ENCODE measurements at places on chromosomes 5 and 9.

GRCh38 chr5:181190711-181191525 is 14.1 kb downstream of the TRIM7 start:
- DNase-seq = no peak

DNA sequence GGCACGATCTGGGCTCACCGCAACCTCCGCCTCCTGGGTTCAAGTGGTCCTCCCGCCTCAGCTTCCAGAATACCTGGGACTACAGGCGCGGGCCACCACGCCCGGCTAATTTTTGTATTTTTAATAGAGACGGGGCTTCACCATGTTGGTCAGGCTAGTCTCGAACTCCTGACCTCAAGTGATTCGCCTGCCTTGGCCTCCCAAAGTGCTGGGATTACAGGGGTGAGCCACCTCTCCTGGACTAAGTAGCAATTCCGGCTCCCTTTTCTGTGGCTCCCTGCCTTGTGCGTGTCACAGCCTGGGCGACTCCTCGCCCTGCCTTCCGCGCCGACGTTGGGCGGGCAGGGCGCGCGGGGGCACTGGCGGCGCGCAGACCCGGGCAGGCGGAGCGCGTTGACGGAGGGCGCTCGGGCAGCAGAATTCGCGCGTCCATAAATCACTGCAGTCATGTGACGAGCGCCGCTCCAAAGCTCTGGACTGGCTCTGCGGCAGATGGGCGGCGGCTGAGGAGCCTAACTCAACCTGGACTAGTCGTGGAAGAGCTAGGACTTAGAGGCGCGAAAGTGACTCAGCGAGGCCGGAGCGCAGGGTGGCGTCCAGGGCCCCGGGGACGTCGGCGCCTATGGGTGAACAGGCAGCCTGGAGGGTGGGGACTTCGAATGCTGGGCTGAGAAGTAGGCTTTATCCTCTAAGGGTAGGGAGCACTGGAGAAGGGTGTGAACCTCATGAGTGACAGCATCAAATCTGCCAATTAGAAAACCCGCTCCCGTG is 1.4 kb upstream of the CIZ1 start:
- no peak for DNase-seq

- no peak for DNase-seq
Observed at GRCh38 chr9:122930541-122931225, 629 bp downstream of the ZBTB26 start.

- DNase-seq = no peak
Observed at GRCh38 chr9:87447547-87448432, 49.9 kb upstream of the DAPK1 start.

- DNase-seq = no peak
Observed at GRCh38 chr5:79508354-79508753, 5.6 kb downstream of the HOMER1 start.

GRCh38 chr9:81032030-81032572 is 657.2 kb downstream of the TLE1 start:
- DNase-seq = peak; percentile 58

DNA sequence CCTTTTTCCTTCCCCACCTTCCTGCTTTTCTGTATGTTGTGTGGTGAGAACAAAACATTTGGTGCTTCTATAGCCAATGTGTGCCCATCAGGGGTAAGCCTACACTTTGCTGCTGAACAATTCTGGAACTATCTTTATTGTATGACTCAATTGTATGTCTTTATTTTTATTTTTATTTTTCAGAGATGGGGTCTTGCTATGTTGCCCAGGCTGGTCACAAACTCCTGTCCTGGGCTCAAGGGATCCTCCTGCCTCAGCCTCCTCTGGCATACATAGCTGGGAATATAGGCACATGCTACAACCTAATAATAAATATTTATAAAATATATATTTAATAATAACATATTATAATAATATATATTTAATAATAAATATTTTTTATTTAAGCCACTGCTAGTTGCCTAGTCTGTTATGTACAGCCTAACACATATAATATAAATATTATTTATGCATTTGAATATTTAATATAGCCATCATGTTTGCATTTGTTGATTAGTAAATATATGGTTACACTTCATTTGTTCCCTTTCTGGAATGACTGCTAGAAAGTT is 11.8 kb upstream of the DMXL1 start:
- DNase-seq = no peak

- DNase-seq = no peak
Observed at GRCh38 chr5:102855681-102856388, 100.7 kb downstream of the PAM start.

- DNase-seq = no peak
Observed at GRCh38 chr5:143454936-143455516, 51.5 kb upstream of the NR3C1 start.

DNA sequence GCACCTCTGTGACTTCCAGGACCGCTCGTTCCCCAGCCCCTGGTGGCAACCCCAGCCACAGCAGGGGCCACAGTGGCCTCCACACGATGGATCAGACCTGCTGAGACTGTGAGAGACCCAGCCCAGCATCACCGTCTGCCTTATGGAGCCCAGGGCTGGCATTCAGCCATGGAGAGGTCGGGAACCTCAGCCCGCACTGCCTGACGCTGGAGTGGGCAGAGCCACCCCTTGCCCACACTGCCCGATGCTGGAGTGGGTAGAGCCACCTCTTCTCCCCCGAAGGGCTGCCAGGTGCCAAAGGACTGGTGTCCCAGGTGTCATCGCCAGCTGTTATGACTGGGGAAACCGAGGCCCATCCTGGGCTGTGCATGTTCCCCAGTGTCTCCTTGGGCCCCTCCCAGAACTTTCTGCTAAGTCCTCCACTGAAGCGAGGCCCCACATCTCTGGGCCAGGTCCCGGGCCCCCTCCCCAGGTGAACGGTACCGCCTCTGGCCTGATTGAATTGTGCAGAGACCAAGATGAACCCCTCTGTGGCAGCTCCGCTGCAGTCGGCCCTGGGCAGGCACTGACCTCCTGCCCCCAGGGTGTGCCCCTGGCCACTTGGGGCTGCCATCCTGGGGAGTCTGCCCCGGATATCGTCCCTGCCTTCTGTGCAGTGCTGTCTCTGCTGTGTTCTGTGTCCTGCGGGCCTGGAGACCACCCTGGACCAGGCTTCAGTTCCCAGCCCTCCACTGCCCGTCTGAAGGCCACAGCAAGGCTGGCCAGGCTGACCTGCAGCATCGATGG is 137.1 kb downstream of the ADAMTS2 start:
- no peak for DNase-seq

DNA sequence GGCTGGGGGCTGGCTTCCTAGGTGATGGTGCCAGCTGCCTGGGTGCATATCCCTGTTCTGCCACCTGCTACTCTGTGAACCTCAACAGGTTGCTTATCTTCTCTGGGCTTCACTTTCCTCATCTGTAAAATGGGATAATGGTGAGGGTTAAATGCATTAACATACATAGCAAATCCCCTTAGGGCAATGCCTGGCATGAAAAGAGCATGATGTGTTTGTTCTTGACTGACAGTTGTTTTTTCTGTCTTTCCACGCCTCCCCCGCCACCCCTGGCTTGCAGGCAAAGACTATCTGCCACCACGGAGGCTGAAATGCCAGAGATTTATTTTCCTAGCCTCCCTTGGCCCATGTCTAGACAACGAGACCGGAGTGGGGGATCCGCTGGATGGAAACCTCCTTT is 280.5 kb downstream of the NSG2 start:
- DNase-seq = no peak

GRCh38 chr9:36903541-36904435 is 130.3 kb downstream of the PAX5 start:
- DNase-seq = no peak

DNA sequence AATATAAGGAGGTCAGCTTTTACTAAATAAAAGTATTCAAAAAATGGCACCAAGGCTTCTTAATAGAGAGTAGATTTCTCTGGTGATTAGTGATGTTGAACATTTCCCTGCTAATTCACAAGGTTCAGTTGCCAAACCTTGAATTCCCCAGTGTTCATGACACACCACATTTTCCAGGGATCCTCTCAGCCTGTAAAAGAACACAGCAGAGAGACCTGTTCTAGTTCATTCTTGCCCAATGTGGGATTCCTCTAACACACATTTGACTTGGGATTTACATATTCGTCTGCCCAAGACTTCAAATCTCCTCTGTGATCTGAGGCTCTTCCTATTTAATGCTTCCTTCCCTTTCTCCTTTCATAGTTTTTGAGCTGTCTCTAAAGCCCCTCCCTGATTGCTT is 273.2 kb upstream of the CDH9 start:
- peak; percentile 7 for DNase-seq

GRCh38 chr5:172410662-172411483 is 43.5 kb downstream of the SH3PXD2B start:
- no peak for DNase-seq

DNA sequence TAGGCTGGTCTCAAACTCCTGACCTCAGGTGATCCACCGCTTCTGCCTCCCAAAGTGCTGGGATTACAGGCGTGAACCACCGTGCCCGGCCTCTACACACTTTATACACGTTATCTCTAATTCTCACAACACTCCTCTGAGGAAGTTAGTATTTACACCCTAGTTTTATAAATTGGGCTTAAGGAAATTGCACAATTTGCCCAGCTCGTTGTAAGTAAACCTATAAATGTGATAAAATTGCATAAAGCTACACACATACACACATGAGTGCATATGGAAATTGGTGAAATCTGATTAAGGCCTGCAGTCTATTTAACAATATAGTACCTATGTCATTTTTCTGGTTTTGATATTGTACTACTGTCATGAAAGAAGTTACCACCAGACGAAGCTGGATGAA is 4.4 kb upstream of the SLC4A9 start:
- DNase-seq = no peak

DNA sequence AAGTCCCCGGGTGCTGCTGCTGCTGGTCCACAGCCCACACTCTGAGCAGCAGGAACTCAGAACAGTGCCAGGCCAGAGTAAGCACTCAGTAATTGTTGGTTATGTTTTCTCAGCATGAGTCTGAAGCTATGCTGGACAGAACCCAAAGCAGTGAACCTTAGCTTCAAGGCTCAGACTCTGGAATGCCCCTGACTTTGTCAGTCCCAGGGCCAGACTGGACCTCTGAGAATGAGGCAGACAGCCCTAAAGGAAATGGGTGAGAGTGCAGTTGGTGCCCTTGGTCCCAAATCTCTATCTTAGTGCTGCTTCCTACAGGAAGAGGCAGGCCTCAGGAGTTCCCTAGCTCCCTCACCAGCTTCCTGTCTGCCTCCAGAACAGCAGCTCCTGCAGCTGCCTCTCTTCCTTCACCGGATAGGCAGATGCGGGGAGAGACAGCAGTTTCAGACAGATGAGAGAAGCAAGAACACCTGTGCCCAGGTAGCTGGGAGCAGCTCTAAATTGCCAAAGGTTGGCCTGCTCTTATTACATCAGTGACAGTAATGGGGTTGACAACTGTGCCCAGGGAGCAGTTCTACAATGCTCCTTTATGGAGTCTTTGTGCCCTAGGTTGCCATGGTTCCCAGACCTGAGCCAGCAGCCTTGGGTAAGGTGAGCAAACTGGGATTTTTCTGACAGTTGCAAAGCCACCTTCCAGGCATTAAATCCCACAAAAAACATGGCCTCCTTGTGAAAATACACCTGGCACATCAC is 82.2 kb upstream of the CXCL14 start:
- no peak for DNase-seq

DNA sequence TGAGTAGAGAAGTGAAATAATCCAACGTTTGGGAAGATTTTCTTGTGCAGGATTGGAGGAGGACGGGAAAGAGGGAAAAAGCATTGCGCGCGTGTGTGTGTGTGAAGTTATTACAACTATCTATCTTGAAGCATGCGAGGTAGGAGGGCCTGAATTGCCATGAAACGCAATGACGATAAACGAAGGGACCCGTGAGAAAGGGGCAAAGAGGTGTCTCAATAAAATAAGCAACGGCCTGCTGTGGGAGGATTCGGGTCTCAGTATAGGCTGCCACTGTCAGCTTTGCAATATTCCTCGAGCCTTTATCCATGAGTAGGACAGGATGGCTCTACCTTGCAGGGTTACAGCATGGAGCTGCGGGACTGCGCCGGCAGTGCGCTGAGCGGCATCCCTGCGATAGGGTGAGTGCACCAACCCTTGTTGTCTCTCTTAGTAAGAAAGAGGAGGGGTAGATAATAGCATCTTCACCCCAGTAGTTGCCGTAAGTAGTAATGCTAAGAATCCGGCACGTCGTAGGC is 631 bp upstream of the RCL1 start:
- no peak for DNase-seq

DNA sequence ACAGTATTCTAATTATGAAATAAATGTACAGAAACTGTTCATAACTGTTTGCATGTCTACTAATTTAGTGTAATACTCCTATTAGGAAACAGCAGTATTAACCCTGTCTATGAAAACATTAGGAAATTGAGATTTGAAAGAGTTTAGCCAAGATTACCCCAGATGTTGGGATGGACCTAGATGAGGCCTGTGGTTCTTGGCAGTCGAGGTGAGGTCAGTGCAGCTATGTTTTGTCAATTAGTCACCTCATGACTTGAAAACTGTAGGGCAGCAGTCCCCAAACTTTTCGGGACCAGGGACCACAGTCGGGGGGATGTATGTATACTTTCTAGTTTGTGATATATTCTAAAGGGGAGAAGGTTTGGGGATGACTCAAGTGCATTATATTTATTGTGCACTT is 4.7 kb downstream of the LNPEP start:
- DNase-seq = no peak

DNA sequence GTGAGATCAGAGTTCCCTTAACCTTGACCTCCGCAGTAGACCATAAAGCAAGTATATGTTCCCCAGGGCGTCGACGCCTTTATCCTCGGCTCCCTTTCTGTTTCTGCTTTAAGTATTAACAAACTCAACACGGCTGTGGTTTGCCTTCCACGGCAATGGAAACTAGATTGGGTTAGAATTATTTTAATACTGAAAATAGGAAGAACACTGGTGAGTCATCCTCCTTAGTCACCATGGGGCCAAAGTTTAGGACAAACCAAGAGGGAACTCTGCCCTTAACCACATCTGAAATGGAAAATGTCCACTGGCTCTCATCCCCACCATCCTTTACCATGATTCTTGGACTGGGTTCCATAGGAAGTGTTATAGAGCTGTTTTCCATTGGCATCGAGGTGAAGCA is 386.1 kb downstream of the ACTL7B start:
- no peak for DNase-seq

DNA sequence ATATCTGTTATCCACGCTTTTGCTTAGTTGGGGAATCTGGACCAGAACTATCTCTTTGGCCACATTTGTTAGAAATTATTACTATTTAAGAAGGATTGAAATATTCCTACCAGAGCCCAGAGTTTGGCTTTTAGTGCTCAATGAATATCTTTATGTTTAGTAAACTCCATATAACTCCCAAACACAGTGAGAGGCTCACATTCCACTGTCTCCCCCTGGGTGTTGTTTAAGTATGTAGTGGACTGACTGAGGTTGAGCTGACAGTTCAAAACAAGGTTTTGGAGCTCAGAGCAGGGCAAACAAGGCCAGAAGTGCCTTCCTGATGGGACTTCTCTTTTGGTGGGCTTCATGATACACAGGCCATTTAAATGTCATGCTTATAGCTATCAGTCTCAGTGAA is 216.0 kb downstream of the SMARCA2 start:
- no peak for DNase-seq

- no peak for DNase-seq
Observed at GRCh38 chr5:178476531-178476930, 113.7 kb downstream of the COL23A1 start.

GRCh38 chr9:7976167-7976755 is 176.7 kb upstream of the DMAC1 start:
- DNase-seq = no peak
